NCI-H69 (cell line): ENCODE measurements at places on chromosomes 1 and 21.

GRCh38 chr1:30465096-30465495, 258.3 kb downstream of the MATN1 start:
- DNase-seq: no peak

GRCh38 chr1:50423670-50424000, 392 bp upstream of the DMRTA2 start:
- DNase-seq: no peak

DNA sequence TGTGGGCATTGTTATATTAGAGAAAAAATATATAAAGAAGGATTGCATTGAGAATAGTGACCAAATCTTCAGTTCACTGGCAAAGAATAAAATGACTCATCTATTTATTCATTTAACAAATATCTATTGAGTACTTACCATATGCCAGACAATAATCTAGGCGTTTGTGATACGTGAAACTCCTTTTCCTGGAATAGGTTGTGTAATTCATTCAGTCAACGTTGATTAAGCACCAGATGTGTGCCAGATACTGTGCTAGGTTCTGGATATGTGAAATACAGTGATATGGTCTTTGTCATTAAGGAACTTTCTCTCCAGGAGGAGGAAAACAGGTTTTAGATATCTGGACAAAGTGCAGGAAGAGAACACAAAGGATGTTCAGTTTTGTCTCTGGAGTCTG, 344.5 kb downstream of the RWDD3 start:
- DNase-seq: peak; percentile 27

DNA sequence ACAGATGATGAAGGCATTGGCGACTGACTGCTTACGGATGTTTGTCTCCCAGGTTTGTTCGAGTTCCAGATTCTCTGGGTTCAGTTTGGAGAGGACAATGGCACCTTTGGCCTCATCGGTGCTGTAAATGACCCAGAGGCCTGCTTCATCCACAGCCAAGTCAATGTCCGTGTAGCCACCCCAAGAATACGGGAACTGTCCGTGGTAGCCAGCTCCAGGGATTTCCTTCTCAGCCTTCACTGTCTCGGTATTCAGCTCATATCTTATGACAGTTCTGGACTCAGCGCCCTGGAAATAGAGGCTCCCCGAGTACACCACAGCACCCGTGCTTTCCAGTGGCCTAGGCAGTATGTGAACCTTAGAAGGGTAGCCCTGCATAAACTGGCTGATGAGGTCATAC, 14.1 kb downstream of the MYOCOS start:
- no peak for DNase-seq

DNA sequence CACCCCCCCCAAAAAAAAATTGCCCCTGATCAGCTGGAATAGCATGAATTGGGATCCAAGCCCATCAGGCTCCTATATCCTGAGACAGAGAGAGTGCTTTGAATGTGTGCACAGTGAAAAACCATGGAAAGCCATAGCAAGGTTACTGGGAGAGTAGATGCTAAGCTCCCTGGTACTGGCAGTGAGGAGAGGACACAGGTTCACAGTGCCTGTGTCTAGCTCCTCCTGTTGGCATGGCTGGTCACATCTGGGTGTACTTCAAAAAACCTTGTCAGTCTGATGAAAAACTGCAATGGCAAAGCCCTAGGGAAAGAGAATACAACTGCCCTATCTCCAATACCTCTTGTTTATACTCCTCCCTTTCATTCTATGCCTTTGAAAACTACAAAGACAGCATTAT, 12.9 kb downstream of the COPA start:
- peak; percentile 16 for DNase-seq

GRCh38 chr1:181601186-181601950, 118.1 kb downstream of the CACNA1E start:
- DNase-seq: peak; percentile 66

DNA sequence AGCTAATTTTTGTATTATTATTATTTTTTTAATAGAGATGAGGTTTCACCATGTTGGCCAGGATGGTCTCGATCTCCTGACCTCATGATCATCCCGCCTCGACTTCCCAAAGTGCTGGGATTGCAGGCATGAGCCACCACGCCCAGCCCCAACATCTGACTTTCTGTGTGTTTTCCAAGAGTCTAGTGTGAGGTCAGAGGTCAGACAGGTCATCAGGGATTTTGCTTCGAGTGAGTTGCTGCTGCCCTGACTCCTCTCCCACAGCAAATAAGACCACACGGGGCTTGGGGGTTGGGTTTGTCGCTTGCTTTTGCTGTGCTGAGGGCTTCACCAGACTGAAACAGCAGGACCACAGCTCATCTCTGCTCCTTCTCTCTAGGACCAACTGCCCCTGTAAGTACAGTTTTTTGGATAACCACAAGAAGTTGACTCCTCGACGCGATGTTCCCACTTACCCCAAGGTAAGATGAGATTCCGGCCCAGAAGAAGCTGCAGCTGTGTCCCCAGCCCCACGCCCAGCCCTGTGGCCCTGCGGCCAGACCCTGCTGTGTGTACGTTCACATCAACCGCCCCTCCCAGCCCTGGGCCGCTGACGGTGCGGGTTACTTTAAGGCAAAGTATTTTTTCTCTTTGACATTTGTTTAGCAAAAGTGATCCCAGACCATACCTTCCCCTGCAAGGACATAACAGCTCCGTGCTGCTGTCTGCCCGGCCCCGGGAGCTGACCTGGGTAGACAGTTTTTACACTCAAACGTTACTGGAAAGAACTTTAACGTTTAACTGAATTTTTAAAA, 97.5 kb downstream of the PDE9A start:
- no peak for DNase-seq

DNA sequence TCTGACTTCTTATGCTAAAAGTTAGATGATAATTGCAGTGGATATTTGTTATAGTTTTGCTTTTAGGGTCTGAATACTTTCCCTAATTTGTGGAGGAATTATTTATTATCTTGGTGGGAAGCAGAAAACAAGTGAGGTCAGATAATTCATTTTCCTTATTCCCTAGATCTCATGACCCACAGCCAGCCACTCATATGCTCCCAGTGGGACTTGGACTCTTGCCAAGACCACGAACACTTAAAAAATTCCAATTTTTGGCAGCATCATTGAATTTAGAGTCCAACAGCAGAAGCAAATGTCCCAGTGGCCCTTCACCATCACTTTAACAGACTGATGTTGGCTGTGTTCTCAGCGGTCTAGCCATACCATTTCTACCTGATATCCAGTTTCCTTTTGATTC, 204.2 kb downstream of the HMCN1 start:
- DNase-seq: peak; percentile 21

DNA sequence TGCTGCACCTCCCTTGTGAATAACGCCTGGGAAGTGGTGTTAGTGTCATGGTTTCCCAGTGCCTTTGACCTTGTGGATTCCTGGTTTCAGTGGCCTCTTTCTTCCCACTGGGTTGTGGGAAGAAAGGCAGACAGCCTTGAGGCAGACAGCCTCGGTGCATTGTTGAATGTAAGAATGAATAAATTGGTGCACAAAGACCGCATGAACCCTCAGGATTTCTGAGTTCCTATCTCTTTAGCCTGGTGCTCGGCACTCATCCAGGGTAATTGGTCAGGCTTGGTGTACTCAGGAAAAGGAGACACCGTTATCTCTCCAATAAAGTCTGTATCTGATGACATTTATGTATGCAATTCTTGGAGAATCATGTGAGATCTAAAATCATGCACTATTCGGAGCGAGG, 5.1 kb downstream of the ZNF362 start:
- no peak for DNase-seq

- no peak for DNase-seq
These were observed 9.7 kb downstream of the BACH1 start for GRCh38 chr21:29308456-29308783.

DNA sequence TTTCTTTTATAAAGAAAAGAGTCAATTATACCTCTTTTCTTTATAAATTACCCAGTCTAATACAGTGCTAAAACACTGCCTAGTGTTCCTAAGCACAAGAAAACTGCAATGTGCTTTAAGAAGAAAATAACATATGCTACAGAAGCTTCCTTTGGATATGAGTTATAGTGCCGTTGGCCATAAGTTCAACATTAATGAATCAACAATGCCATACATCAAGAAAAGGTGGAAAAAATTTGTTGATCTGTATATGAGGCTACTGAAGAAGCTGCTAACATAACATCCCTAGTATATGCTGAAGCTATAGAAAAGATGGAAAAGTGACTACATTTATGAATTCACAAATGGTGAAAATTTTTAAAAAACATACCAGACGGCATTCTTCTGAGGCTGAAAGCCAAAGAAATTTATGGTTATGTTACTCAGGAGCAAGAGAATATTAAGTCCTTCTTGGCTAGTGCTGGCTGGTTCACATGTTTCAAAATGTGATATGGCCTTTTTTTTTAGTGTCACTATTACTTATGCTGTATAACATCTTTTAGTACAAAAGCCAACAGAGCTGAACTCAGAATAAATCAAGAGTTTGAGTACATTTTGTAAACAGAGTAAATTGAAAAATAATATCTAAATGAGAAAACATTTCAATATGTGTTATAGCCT, 743.2 kb upstream of the RGS18 start:
- DNase-seq: no peak

DNA sequence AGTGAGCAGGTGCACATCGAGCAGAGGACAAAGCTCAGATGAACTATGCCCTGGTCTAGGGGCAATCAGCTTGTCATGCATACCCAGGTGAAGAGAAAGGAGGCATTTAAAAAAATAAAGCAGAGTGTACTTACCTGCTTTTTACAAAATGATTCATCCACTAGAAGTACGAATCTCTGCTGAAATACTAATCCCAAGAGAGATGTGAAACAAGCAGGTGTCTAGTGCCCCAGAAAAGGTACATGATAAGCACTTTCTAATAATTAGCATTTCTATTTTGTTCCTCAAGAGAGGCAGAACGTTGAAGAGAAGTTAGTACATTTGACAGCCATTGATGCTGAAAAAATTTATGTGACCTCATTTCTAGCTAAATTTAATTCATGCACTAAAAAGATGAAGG, 31.1 kb downstream of the CHODL start:
- DNase-seq: peak; percentile 24

GRCh38 chr1:17507915-17508314, 31.6 kb upstream of the ARHGEF10L start:
- no peak for DNase-seq

GRCh38 chr21:25732091-25732760, 2.5 kb downstream of the ATP5PF start:
- DNase-seq: no peak

GRCh38 chr1:171751221-171751620, 9.4 kb upstream of the VAMP4 start:
- DNase-seq: no peak

- peak; percentile 81 for DNase-seq
These were observed 3.0 kb upstream of the NEK7 start for GRCh38 chr1:198153804-198154203.

DNA sequence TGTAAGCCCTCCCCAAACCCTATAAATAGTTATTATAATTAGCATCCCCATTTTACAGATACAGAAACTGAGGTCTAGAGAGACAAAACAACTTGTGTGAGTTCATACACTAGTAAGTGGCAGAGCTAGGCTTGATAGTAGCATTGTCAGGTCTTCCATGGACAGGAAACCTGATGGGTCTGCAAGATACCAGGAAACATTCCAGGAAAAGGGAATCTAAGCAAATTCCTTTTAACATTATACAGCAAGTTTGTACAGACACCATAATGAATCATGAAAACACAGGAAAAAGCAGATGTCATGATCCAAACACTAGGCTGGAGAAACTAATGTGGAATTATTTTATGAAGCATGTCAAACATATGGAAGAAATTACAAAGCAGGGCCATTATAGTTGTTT, 89.1 kb upstream of the KCNK2 start:
- no peak for DNase-seq

GRCh38 chr1:180805316-180805715, 107.4 kb upstream of the KIAA1614 start:
- DNase-seq: no peak

GRCh38 chr1:174988539-174988938, 11.2 kb upstream of the CACYBP start:
- no peak for DNase-seq

- DNase-seq: no peak
These were observed 777.8 kb upstream of the BRINP3 start for GRCh38 chr1:191255354-191256054.

DNA sequence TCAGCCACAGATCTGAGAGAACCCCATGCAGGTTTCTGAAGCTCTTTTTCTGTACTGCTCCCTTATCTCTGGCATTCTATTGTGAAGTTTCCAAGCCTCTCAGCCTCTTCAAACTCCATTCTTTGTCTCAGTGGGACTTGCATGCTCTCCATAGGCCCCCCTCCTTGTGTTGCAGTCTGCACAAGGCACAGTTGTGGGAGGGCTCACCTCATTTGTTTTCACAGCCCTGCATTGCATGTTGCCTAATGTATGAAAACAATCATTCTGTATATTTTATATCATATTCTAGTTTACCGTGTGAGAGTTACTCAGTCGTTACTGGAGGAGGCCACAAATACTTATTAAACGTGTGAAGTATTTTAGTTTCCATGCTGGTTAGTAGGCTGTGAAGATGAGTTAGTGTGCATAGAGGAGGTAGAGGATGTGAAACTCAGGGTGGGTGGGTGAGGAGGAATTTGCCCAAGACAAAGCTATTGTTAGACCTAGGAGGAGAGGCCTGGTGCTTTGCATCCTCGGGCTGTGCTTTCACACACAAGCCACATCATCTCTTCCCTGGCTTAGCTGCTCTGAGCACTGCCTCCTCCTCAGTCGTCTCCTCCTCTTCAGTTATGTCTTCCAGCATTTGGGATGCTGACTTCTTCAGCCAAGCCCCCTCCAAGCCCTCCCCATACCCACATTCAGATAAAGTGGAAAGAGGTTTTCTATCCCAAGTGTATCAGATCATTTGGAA, 7.8 kb upstream of the CHI3L2 start:
- DNase-seq: no peak

DNA sequence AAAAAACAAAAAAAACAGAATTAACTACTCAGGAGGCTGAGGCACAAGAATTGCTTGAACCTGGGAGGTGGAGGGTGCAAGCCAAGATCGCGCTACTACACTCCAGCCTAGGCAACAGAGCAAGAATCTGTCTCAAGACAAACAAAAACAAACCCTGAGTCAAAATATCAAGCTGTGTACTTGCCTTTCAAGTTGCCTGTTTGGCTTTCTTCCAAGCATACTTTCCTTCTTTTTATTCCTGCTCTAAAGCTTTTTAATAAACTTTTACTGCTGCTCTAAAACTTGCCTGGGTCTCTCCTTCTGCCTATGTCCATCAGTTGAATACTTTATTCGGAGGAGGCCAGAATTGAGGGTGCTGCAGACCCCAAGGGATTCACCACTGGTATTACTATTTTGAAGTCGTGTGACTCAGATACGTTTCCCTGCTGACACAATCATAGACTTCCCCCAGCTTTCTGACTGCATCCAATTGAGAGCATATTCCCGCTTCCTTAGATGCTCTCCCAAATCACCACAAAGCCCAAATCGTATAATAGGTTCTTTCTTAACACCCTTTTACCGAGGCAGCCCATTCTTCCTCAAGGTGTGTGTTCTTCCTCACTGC, 3.5 kb upstream of the ACBD6 start:
- no peak for DNase-seq

DNA sequence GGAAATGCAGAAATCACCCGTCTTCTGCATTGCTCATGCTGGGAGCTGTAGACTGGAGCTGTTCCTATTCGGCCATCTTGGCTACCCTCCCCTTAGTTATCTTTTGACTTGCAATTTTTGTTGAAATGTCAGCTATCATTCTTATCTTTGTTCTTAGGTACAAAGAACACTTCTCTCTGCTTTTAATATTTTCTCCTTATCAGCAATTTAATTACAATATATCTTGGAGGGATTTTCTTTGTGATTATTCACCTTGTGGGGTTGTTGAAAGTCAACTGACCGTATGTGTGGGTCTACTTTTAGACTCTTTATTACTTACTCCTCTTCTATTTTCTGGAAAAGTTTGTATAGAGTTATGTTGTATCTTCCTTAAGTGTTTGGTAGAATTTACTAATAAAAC, 43.1 kb upstream of the PKP1 start:
- no peak for DNase-seq

- peak; percentile 22 for DNase-seq
These were observed 65.0 kb downstream of the KIRREL1 start for GRCh38 chr1:158058237-158058985.
